ENCODE measurements at places on chromosomes 4 and X.

DNA sequence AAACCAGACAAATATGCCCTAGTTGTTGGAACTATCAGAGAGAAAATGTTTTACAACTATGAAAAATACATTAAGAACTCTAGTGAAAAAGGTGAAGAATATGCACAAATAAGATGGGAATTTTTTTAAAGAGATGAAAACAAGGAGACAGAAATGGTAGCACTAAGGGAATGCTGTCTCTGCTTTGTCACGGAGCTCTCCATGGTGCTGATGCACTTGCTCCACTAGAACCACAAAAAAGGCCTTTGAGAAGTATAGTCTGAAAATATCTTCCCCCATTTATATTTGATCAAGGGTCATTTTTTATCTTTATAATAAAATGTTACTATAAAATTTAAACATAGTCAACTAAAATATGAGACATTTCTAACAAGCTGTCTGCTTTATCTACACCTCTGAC lies 1655.5 kb upstream of the AGA start:
- no peak for DNase-seq

DNA sequence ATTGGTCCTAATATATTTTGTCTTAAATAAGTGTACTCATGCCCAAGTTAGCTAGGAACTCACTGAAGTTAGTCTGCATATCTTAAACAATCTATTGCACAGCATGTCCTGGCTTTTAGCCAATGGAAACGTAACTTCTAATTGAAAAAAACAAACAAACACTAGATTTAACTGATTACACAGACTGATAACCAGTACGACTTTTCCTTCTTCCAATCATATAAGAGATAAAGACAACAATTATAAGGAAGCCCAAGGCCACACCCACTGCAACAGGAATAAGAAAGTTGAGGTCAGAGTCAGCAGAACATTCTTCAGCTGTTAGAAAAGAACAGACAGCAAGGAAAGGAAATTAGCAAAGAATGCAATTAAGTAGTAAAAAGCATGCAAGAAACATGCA lies 40.8 kb downstream of the LAMP2 start:
- DNase-seq = peak; percentile 2

GRCh38 chrX:126064901-126065541 lies 101.1 kb downstream of the DCAF12L2 start:
- no peak for DNase-seq

DNA sequence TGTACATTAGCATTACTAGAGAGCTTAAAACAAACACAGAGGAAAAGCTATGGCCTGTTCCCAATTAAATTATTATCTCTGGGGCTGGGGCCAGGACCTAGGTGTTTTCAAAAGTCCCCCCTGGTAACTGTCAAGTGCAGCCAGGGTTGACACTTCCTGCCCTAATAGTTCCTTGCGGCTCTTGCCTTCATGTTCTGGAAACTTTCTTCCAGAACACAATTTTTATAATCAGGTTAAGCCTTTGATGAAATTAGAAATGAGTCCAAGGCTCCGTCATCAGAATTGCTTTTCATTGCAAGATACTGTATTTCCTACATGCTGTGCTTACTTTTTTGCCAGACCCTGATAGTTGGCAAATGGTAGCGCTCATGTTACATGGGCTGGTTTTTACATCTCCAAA lies 229.6 kb downstream of the UNC5C start:
- no peak for DNase-seq

GRCh38 chr4:95742872-95743271 lies 97.0 kb upstream of the PDHA2 start:
- DNase-seq = no peak

DNA sequence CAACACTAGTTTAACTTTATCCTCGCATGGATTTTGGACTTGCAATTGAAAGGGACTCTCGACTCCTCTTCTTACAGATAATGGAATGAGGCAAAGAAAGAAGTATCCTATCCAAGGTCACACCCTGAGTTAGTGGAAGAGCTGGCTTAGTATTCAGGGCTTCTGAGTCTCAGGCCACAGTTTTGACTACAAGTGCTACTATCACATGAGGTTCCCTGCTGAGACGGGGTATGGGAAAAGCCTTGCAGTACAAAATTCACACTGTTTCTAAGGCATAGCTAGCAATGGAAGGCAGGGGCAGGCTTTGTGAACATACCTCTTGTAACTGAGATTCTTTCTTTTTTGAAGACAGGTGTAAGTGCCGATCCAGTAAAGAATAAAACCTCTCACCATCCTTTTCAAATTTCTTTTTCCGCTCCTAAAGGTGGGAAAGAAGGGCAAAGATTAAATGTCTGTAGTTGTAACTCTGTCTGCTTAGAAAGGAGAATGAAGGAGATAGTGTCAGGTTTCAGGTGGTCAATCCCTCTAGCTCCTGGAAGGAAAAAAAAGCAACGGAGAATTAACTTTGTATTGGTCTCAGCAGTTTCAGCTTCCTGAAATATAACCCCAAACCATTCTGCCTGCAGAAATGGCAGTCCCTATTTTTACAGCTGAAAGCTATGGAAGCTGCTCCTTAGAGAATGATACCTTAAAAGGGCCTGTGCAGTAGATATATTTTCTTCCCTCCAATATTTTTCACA lies 199.0 kb downstream of the OPHN1 start:
- DNase-seq = no peak

DNA sequence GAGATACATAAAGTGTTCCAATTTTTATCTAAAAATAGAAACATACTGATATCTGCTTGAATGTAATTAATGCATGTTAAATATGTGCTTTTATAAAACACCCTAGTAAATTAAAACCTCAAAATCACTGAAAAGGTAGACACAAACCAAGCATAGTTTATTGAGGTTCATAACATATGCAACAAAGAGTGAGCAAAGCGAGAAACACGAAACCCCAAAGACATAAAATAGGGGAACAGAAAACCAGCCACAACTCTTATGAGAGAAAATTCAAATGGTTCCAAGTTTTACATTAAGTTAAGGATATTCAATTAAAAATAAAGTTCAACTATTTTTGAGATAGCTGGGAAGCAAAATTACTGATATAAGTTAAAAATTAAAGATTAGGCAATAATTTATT lies 336.4 kb upstream of the AGA start:
- no peak for DNase-seq
